Occipital lobe (tissue), 3 donors: ENCODE measurements at places on chromosomes 16 and 17. TPM values are rescaled to one million over a fixed set of nuclear protein-coding genes. Genes with fewer than 3 reads are reported as not detected.

The SLC5A11 gene
- total RNA-seq: not detected

DNA sequence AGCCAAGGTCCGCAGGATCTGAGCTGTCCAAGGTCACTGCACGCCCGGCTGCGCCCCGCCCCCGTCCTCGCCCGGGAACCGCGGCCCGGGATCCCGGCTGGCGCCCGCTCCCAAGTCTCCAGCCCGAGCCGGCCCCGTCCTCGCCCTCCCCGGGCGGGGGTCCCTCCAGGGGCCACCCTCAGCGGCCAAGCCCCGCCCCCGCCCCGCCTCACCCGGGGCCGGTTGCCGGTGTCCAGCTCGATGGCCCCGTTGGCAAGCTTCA, 216 bp downstream of the VPS9D1 start:
- DNase-seq: no peak

GRCh38 chr17:4854111-4854681, 21.1 kb downstream of the MINK1 start:
- DNase-seq: no peak

- no peak for DNase-seq
Measured at GRCh38 chr17:40615068-40615840, 32.4 kb downstream of the SMARCE1 start.

The C17orf107 gene
- 6.9 TPM for total RNA-seq

- no peak for DNase-seq
Measured at GRCh38 chr17:14471052-14471451, 170.2 kb downstream of the HS3ST3B1 start.

GRCh38 chr16:55489119-55489955, 10.3 kb downstream of the MMP2 start:
- no peak for DNase-seq

GRCh38 chr17:39915559-39915958, 2.9 kb downstream of the GSDMB start:
- no peak for DNase-seq

The NME1 gene
- 62.2 TPM for total RNA-seq

The GCGR gene
- not detected for total RNA-seq

DNA sequence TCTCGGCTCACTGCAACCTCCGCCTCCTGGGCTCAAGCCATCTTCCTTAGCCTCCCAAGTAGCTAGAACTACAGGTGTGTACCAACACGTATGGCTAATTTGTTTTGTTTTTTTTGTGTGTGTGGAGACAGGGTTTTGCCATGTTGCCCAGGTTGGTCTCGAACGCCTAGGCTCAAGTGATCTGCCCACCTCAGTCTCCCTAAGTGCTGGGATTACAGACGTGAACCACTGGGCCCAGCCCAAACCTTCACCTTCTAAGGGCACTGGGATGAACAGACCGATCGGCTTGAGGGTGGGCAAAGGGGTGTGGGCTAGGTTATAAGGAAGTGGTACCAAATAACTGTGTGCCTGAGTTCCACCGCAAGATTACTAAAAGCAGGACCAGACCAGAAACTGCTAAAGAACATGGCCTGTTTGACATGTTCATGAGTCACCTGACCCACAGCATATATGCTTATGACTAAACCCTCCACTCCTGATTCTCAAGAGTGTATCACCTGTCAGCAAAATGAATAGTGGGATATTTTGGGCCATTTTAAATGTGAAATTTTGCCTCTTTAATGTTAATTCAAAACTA, 8.1 kb downstream of the TMEM97 start:
- DNase-seq: no peak

The FZD2 gene
- 6.9 TPM for total RNA-seq

The HAGH gene
- 49.1 TPM for total RNA-seq

The ITGAX gene
- 1.6 TPM for total RNA-seq

DNA sequence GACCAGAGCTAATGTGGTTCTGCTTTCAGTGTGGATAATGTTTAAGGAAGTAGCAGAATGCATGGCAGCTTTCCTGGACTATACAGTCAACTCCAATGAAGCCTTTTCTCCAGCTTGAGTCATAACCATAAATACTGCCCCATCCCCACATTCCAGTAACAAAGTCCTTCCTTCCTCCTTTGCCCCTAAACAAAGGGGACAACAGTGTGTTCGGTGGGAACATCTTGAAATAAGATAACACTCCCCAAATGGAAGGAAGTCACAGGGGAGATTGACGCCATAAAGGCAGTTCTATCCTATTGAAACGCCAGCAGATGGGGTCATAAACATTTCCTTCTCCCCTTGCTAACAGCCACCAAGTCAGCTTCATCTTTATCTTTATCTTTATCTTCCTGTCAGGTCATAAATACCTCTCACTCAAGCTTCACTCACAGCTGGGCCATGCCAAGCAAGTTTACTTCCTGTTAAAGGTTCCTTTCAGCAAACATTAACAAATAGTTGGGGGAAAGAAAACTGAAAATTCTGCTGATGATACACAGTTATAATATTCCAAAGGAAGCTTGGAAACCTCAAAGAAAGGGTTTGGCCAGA, 136.7 kb downstream of the SNX11 start:
- DNase-seq: no peak

GRCh38 chr16:65002265-65002664, 119.6 kb downstream of the CDH11 start:
- no peak for DNase-seq

GRCh38 chr16:83113317-83113716, 486.5 kb downstream of the CDH13 start:
- peak; percentile 22 for DNase-seq

DNA sequence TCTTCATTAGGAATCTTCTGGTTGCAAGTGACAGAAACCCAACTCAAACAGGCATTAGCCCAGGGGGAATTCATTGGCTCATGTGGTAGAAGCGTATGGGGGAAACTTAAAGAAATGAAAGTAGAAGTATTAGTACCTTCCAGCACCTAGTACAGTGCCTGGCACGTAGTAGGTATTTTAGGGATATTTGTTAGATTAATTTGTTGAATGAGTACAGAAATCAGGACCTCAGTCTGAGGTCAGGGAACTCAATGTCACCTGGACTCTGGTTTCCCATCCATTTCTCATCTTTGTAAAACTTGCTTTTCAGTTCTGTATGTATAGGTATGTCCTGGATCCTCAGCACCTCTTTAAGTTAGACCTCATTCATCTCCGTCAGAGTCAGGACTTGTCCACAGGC, 32.5 kb downstream of the TMC5 start:
- no peak for DNase-seq

DNA sequence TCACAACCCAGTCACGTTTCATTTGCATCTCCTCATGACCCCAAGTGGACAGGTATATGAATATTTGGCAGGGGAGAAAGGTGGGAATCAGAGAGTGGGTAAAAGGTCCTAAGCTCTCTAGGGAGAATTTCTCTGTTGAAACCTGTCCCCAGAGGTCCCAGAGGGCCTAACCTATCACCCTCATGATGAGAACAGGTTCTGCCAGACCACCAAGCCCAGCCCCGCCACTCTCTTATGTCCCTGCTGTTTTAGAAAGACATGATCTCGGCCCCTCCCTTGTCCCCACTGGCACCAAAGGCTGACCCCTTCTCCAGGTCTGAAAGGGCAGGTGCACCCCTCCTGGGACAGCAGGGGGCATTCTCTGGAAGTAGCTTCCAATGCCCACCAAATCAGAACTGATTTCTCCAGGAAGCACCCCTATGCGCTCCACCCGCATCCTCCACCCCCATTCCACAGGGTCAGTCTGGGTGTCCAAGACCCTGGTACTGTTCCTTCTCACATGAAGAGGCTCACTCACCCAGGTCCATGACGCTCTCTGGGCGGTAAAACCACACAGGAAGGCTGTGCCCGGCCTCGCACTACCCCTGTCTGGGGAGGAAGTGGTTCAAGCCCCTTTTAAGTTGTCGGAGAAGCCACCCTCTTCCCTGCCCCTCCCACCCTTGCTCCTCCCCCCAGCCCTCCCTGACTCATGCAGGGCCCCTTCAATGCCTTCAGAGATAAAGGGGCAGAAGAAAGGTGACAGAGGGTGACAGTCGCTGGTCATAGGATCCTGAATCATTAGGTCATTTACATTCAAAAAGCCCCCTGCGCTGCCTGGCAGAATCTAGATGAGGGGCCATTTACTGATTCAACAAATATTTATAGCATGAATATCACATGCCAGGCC, at the start of gene CCR7:
Gene CCR7, minus strand, starts transcription at position 590 of the 886 bp plus-strand sequence. Its CDS starts 63 bp downstream, at position 527.
- DNase-seq: no peak

DNA sequence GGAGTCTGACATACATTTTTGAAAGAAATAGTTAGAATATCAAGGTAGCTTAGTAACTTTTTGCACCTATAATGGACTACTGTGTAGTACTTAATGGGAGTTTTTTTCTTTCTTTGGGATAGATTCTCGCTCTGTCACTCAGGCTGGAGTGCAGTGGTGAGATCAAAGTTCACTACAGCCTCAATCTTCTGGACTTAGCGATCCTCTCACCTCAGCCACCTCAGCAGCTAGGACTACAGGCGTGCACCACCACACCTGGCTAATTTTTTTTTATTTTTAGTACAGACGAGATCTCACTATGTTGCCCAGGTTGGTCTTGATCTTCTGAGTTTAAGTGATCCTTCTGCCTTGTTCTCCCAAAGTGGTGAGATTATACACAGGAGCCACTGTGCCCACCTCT, 9.5 kb downstream of the TAOK1 start:
- DNase-seq: no peak

The TPSG1 gene
- total RNA-seq: not detected

DNA sequence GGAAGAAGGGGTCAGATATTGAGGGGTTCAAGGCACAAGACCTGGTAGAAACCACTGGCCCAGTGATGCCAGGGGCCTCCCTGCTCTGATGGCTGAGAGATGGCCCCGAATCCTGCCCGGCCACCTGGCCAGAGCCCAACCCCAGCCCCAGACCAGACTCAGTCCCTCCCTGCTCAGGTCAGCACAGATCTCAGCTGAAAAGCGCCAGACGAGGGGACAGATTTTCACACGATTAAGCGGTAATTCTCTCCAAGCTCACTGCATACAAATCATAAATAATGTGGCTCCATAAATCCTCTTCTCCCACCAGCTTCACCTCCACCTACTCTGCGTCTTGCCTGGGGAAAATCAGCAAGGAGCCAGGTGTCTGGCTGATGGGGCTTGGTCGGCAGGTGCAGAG, 57.1 kb downstream of the ENGASE start:
- no peak for DNase-seq

The CTRB1 gene
- not detected for total RNA-seq
